ENCODE measurements at places on chromosomes 2 and 18.

- DNase-seq, result no peak
Observed at GRCh38 chr2:198523710-198524109, 719.3 kb downstream of the PLCL1 start.

GRCh38 chr2:37226863-37227262 is 4.5 kb downstream of the CEBPZ start:
- DNase-seq, result no peak

DNA sequence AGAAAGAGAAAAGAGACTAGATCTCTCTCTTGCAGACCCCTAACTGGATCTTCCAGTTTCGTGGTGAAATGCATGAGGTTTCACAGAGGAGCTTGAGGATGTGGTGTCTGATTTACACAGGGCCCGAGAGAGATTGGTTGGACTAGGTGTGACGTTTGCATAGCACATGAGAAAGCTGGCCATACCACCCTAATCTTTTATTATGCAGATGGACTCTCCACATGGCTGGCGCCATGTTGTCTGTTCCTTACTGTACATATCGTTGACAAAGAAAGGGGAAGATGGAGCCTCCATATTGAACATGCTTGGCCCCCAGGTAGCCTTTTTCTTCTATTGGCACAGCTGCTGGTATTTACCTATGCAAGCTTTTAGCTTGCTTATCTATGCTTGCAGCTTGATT is 27.5 kb upstream of the PGAP1 start:
- no peak for DNase-seq

DNA sequence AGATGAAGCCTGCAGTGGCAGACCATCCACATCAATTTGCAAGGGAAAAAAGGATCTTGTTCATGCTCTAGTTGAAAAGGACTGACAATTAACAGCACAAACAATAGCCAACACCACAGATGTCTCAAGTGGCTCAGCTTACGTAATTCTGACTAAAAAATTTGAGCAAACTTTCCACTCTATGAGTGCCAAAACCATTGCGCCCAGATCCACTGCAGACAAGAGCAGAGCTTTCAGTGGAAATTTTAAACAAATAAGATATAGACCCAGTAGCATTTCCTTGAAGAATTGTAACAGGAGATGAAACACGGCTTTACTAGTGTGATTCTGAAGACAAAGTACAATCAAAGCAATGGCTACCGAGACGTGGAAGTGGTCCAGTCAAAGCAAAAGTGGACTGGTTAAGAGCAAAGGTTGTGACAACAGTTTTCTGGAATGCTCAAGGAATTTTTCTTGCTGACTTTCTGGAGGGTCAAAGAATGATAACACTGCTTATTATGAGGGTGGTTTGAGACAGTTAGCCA is 12.0 kb upstream of the ZNF396 start:
- DNase-seq, result no peak

DNA sequence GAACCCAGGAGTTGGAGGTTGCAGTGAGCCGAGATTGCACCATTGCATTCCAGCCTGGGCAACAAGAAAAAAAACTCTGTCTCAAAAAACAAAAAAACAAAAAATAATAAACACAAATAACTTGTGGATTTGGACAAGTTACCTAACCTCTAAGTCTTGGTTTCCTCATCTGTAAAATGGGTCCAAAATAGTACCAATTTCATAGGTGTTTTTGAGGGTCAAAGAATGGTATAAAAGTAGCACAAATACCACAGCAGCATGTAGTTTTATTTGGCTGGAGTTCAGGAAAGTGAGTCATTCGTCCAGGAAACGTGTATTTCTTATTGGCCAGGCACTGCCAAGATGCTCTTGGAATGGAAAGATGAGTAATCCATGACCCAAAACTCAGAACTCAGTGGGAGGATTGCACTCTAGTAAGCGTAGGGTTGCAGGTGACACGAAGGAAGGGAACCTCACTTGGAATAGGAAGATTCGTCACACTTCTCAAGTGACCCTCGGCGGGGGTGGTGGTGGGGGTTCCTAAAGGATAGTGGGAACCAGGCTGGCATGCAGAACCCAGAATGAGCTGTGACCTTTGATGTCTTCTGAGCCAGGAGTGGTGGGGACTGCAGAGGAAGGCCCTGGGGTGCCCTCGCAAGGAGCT is 24.4 kb downstream of the GRHL1 start:
- DNase-seq, result peak; percentile 55

GRCh38 chr18:22074282-22075070 is 94.9 kb upstream of the GATA6 start:
- no peak for DNase-seq

GRCh38 chr2:44869761-44870160 is 71.7 kb upstream of the SIX3 start:
- DNase-seq, result no peak

GRCh38 chr2:190320696-190321095 is 1.1 kb upstream of the HIBCH start:
- peak; percentile 50 for DNase-seq

DNA sequence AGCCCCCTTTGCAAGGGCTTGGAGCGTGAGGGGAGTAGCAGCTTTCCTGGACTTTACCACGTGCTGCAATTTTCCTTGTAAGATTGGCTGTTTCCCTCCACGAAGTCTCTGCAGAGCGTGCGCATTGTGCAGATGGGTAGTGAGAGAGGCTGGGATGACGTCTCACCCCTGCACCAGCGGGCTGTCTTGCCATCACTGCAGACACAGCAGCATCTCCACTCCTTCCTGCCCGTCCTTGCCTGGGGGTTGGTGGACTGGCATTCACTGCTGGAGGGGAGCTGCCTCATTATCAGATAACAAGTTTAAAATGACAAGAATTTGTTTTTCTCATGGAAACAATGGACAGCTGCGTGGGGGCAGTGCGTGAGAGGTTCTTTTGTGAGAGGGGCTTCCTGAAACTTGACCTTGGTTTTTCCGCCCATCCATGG is 45.3 kb upstream of the HS6ST1 start:
- no peak for DNase-seq

- DNase-seq, result no peak
Observed at GRCh38 chr2:129915303-129915840, 64.1 kb upstream of the RAB6C start.

GRCh38 chr2:69524799-69525198 is 87.6 kb upstream of the NFU1 start:
- no peak for DNase-seq

- no peak for DNase-seq
Observed at GRCh38 chr2:20576598-20577115, 74.2 kb downstream of the HS1BP3 start.

DNA sequence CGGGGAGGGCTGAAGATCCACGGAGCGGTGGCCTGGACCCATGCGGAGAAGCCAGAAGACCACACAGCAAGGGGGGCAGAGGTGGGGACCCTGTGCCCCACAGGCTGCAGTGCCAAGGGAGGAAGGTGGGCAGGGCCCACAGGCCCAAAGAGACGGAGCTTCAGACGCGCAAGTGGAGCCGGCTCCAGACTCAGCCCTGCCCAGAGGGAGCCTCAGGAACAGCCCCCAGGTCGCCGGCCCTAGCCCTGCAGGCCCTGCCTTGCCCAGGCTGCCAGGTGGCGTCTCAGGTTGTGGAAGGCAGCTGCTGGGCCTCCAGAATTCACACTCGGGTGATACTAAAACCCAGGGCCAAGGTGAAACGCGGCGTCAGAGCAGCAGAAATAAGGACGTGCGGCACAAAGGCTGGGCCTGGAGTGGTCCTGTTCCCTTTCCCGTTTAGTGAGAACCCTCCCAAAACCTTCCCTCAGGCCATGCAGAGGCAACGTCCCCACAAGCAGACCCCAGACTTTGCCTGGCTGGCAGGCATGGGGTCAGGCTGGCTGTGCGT is 36.8 kb downstream of the SLC66A2 start:
- peak; percentile 22 for DNase-seq

GRCh38 chr2:177129610-177130009 is 83.0 kb upstream of the HNRNPA3 start:
- no peak for DNase-seq

- DNase-seq, result no peak
Observed at GRCh38 chr2:99569386-99569785, 79.6 kb upstream of the REV1 start.

DNA sequence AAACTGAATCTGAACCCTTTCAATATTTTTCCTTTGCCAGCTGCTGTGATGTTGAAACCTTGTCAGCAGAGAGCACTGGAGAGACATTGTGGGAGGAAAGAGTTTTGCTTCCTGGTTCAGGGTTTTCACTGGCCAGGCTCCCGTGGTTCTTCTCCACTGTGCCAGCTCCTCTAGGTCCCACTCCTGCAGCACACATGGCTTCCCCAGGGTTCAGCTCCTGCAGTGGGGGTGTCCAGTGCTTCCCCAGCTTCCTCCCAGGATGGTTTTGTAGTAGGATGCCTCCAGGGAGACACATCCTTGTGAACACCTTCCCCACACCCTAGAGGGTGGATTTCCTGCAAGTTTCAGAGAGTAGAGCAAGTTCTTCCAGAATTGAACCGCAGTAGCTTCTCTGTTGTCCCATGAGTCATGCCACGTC is 24.0 kb upstream of the SULT1C3 start:
- DNase-seq, result no peak
